ENCODE measurements at places on chromosomes 13 and 19.

- DNase-seq, result peak; percentile 43
Observed at GRCh38 chr19:6021878-6022569, 44.1 kb upstream of the RANBP3 start.

DNA sequence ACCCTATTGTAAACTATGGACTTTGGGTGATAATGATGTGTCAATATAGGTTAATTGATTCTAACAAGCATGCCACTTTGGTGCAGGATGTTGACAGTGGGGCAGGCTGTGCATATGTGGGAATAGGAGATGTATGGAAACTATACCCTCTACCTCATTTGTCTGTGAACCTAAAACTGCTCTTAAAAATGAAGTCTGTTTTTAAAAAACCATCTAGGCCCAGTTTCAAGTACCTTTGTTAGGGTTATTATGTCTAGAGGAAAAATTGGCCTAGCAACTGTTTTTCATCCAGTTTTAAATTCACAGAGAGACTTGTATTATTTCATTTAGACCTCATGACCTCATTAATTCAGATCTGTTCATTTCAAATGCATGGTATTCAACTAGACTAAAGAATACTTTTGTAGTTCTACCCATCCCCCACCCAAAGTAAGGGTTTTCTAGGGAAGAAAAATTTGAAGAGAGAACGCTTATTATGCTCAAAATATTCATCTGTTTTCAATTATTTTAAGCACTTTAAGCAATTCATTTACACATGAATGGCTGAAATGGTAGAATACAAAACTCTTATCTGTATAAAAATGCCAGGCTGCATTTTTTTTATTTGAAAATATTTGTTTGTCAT lies 1781.9 kb upstream of the MIR17HG start:
- DNase-seq, result no peak

DNA sequence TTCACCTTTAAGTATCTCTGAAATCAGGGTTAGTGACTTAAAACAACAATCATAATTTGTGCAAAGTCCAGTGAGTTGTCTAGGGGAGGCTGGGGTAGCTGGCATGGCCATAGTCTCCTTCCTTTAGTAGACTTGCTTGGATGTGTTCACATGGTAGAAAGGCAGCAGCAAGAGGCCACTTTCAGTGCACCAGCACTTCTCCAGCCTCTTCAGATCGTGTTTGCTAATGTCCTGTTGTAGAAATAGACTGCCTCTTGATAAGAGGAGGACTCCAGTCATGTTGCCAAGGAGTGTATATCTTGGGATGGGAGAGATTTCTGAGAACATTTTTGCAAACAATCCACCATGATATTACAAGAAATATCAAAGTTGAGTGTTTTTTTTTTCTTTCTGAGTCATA lies 22.9 kb downstream of the WDFY2 start:
- no peak for DNase-seq

DNA sequence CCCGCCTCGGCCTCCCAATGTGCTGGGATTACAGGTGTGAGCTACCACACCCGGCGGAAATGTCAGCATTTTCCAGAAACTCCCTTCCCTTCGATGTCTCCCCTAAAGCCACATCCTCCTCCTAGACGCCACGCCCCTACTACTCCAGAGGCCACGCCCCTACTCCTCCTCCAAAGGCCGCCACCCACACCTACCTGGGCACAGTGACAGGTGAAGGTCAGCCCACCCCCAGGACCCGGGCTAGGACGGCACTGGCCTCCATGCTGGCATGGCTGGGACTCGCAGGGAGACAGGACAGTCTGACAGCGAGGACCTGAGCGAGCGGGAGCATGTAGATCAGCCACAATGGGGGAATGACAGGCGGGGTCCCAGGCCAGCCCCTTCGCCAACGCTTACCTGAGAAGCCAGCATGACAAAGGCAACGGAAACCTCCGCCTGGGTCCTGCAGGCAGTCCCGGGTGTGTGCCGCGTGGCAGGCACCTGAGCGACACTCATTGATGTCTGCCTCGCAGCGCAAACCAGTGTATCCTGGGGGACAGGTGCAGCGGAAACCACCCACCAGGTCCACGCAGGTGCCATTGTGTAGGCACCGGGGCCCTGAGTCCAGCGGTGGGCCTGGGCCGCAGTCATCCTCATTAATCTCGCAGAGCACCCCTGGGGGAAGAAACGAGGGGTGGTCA lies 22.0 kb downstream of the NOTCH3 start:
- DNase-seq, result no peak

- DNase-seq, result peak; percentile 59
Observed at GRCh38 chr19:44447916-44448674, at the start of gene ZNF229. Gene ZNF229, minus strand, starts transcription at chr19:44448472. Its CDS starts 5,625 bp downstream, at chr19:44442847.

- no peak for DNase-seq
Observed at GRCh38 chr13:73865027-73865426, 269.2 kb downstream of the KLF12 start.

DNA sequence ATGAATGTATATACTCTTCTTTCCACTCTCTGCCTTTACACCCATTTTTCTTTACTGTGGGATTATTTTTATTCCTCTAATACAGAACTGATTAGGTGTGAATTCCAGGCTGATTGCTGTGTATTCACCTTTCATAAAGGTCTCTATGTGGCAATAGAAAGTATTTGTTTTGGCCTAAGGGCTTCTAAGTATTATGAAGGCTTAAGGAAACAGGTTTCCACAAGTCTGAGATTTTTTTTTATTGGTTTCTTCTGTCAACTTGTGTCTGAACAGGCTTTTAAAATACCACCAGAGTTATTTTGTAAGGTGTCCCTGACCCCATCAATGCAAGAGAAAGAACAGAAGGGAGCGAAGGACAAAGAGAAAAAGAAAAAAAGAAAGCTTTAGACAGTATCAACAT lies 1102.0 kb upstream of the SPRY2 start:
- no peak for DNase-seq

DNA sequence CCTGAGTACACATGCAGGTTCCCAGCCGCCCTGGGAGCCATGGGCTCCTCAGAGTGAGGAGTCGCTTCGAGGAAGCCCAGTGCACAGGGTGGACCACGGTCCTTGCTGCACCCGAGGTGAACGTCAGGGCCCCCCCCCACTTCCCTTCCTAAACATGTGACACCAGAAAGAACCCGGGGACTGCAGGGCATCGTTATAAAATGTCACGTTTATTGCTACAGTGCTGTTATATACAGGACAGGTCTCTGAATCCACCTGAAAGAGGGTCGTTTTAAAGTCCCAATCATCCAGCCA lies 3.8 kb upstream of the UQCR11 start:
- DNase-seq, result no peak

Measured in GM06990 (cell line).